ENCODE measurements at places on chromosomes 16 and 17.
A peak's percentile ranks its signal among the peaks of the same experiment; 100 is the strongest.

- no peak for ATAC-seq
Measured at GRCh38 chr16:80519189-80519588, 21.6 kb upstream of the DYNLRB2 start.

GRCh38 chr16:63714876-63715275, 1407.0 kb downstream of the CDH11 start:
- no peak for ATAC-seq

DNA sequence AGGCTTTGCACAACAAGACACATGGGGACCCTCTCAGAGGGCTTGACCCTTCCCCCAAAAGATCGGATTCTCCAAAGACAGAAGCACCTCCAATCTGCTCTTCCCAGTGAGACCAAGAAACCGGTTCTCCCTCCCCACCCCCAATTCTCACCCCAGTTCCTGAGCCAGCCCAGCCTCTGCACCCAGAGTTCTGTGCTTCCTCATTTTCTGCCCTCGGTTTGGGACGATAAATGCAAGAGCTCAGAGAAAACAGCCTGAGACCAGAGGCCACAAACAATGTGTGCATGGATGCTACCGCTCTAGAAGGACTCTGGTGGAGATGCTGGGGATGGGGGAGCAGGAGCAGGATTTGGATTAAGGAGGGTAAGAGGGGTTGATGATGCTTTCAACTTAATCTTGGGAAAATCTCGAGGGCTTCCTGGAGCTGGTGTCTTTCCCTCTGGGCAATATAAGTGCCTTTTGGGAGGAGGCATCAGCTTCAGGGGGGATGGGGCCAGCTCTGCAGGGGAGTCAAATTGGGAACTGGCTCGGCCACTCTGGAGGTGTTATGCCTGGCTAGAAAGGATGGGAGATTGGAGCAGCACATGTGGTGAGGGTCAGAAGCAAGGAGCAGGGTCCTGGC, 6.0 kb downstream of the KRT15 start:
- no peak for ATAC-seq

GRCh38 chr17:38325221-38325851, 18.4 kb downstream of the GPR179 start:
- no peak for ATAC-seq

DNA sequence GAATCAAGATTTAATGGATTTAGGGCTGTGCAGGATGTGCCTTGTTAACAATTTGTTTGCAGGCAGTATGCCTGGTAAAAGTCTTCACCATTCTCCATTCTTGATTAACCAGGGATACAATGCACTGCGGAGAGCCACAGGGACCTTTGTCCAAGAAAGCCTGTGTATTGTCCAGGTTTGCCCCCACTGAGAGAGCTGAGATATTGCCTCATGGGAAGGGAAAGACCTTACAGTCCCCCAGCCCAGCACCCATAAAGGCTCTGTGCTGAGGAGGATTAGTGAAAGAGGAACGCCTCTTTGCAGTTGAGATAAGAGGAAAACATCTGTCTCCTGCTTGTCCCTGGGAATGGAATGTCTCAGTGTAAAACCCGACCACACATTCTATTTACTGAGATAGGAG, 2169.6 kb downstream of the TP53TG3F start:
- ATAC-seq: no peak

- no peak for ATAC-seq
Measured at GRCh38 chr16:83907631-83908250, 8.8 kb downstream of the MLYCD start.

DNA sequence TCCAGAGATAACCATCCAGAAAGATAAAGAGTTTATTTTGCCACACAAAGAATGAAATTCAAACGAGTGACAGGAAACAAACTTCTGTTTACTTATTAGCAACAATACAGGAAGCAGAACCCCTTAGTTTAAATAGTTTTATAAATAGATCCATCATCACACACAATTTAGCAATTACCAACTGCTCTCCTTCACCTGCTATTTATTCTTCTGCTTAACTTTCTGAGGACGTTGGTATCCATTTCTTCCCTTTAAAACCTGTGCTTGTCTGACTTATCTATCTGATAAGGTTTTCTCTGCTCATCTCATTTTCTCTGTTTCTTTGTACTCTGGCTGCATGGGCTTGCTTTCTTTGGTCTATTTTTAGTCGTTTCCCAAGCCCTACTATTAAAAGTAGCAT, 4.3 kb upstream of the ADAMTS18 start:
- no peak for ATAC-seq

GRCh38 chr17:70476368-70476767, 307.0 kb downstream of the KCNJ2 start:
- ATAC-seq: no peak

- ATAC-seq: peak; percentile 16
Measured at GRCh38 chr17:28372203-28372944, 880 bp downstream of the SARM1 start.

Measured in SK-N-SH treated with all-trans-retinoic acid at 6 μM for 48 hours (cell line).